ENCODE measurements at places on chromosomes 5 and 9.

GRCh38 chr5:36045895-36046294 lies 20.8 kb downstream of the UGT3A2 start:
- DNase-seq: no peak

GRCh38 chr9:125409217-125409636 lies 147.6 kb downstream of the GAPVD1 start:
- no peak for DNase-seq

DNA sequence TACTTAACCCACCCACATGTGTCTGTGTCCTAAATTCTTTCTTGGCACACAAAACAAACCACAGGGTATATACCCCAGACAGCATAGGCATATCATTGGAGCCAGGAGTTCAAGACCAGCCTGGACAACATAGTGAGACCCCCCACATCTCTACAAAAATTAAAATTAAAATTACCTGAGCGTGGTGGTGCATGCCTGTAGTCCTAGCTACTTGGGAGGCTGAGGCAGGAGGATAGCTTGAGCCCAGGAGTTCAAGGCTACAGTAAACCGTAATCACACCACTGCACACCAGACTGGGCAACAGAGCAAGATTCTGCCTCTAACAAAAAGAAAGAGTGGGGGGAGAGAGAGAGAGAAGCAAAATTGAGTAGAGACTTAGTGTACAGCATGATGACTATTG lies 4.6 kb upstream of the AGTPBP1 start:
- DNase-seq: no peak

- peak; percentile 24 for DNase-seq
Measured at GRCh38 chr5:35920890-35921289, 17.5 kb downstream of the CAPSL start.

GRCh38 chr5:156456857-156457256 lies 129.9 kb downstream of the SGCD start:
- no peak for DNase-seq

DNA sequence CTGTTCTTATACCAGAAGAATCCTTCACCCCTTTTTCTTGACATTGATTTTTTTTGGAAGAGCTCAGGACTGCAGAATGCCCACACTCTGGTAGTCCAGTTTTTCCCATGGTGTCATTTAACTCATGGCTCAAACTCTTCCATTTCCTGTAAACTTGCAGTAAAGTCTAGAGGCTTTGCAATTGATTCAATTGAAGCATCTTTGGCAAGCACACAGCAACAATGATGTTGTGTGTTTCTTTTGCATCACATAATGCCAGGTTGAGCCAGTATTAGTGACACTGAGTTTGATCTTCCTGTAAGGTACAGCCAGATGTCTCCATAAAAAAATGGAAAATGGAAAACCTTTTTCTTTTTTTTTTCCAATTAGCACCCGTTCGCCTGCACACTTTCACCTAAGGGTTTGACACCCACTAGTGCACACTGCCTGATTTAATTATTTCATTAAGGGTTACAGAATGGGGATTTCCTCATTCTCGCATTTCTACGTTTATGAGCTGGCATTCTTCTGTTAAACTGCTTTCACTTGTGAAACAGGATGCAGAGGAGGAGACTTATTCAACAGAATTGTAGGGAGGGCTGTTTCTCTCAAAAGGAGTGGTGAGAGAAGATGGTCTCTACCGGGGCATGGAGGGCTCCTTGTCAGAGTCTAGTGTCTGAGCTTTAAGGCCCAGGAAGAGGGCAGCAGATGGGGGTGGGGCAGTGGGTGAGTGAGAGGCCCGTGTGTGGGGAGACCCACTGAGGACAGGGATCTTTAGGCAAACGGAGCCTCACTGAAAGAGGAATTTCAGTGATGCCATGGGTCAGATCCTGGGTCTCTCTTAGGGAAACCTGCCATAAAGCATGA lies 2.2 kb upstream of the S1PR3 start:
- no peak for DNase-seq

Measured in NCI-H2081 (cell line).